Smooth muscle cell of the brain vasculature (primary cell): ENCODE measurements at places on chromosomes 5 and 9.

GRCh38 chr5:142109331-142110045 is 909 bp downstream of the NDFIP1 start:
- DNase-seq: no peak

DNA sequence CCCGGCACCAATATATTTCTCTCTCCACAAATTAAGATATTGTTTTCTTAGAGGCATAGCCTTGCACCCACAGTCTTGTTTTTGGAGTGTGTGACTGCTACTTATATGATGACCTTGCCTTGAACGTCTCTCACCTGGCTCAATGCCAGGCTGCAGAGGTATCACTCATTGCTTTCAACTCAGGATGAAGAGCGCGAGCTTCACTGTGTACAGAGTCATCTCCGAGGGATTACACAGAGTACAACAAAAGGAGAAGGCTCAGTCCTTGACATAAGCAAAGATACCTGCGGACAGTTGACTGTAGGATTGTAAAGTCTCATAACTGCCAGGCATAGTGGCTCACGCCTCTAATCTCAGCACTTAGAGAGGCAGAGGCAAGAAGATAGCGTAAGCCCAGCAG is 53.8 kb downstream of the CD180 start:
- no peak for DNase-seq

DNA sequence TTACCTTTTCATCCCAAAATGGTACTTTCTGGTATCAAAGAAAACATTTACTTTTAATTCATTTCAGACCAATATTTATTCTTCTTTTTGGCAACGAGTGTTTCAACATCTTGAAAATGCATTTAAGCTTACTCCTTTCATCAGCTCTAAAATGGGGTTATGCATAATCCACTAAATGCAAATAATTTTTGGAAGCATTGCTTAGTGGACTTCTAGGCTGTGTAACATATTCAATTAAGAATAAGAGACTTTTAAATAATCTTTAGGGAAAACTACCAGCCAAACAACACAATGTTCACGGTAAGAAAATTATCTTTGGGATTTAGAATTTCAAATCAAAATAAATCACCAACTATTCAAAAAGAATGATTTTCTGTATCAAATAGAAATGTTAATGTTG is 118.2 kb downstream of the ADAMTS6 start:
- no peak for DNase-seq

DNA sequence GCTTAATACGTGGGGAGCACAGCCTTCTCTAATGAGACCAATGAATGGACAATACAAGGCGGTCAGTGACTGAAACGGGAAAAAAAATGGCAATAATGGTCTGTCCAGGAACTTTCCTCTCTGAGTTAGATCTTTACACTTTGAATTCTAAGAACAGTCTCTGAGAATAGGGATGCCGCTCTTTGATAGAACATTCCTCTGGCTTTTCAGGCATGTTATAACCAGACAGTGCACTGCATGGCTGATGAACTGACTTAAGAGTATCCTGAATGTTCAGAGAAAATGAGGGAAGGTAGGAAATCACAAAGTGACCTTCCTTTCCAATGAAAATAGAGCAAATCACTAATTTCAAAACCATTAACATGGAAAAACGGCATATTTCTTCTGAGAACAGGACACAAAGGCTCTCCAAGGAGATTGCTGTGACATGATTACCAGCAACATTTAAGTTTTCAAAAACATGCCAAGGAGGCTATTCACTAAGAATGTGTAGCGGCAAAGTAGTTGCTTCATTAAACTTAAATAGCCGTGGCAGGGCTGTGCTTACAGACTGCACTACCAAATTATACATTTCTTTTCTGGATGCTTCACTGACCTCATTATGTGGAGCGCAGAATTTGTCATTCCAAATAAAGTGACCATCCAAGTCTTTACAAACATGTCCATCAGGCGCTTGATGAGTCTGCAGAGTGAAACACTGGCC is 105.9 kb downstream of the MARCHF3 start:
- no peak for DNase-seq

DNA sequence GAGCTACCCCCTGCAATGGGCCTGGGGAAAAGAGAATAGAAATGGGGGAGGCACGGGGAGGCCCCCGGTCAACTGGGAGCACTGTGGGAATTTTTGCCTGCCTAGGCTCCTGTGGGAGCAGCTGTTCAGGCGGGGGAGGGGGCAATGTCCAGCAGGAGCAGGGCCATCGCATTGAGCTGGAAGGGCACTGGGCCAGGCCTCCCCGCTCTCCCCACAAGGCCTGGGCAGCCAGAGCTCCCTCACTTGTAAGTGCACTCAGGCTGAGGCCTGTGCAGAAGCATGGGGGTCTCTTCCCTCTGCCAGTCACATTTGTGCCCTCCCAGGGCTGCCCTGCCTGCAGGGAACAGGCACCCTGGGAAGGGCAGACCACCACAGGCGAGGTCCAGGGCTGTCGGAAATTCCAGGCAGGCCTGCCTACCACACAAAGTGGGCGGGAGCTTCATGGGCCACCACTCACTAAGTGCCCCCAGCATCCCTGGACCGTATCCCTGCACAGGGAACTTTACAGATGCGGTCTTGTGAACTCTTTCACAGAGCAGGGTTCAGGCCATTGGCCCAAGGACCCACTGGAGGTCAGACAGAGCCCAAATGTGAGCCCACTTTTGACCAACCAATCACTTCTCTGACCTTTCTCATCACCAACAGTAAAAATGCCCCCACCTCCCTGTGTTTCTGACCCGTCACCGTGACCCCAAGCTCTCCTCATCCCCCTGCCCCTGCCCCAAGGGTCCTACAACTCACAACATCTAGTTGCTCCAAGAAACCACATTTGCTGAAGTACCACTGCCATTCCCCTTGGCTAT is 1.0 kb upstream of the CFAP157 start:
- DNase-seq: no peak

- no peak for DNase-seq
Measured at GRCh38 chr5:6541256-6542013, 91.4 kb downstream of the NSUN2 start.

DNA sequence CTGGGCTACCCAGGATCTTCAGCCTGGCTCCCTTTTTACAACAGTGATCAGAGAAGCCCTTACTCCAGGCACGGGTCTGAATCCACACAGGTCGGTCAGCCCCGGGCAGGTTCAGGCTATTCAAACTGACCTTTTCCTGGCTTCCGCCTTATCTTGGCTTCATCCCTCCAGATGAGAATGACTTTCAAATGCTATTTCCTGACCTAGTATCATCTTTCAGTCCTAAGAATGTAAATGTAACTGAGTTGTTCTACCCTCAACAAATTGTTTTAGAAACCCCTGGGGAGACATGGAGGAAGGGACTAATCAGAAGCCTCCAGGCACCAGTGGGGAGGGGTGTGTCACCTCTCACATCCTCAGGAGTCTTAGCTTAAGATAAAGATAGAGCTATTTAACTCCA is 213.2 kb downstream of the EPB41L4A start:
- DNase-seq: no peak

GRCh38 chr5:18483451-18483850 is 849.2 kb downstream of the TAF11L14 start:
- DNase-seq: no peak

DNA sequence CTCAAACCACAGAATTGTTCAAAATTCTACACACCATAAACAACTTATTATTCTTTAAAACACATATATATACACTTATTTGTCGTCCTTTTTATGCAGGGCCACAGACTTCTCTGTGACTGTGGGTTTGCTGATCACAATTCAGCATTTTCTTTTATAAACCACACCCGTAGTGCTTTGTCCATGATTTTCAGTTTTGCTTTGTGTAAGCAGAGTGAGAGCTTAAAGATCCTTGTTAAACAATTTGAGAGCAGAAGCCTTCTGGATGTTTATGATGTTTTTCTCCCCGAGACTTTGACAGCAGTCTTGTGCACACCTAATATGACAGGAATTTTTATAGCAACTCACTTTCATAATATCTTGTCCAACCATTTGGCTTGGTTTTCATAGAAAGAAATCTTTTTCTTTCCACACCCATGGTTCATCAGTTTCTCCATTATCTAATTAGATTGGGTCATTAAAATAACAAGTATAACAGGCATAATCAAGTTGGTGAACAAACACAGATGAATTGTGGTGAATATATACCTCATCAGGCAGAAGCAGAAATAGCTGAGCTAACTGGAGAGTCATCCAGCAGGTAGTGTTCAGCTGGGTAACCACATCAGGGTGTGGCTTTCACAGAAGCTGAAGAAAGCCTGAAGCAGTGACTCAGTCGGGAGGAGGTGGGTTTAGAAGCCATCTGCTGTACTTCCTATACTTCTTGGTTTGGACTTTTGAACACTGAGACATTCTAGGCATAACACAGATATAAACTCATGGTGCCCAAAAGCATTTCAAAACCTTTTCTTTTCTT is 232.8 kb downstream of the DOCK8 start:
- no peak for DNase-seq

DNA sequence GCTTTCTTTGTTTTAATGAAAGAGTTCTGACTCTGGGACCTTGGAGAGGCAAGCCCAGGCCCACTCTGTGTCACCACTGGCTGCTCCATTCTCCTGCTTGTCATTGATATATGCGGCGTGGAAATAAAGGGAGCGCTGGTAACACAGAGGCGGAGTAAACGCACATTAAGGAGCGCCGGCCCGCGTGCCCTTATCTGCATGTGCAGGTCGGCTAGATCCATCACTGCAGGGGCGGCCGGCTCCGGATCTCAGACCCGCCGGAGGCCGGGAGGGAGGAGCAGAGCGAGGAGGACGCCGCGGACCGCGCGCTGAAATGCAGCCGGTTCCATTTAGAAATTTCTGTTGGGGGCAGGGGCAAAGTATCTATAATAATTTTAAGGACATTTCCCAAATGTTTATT is 70.8 kb downstream of the MRPL36 start:
- no peak for DNase-seq

DNA sequence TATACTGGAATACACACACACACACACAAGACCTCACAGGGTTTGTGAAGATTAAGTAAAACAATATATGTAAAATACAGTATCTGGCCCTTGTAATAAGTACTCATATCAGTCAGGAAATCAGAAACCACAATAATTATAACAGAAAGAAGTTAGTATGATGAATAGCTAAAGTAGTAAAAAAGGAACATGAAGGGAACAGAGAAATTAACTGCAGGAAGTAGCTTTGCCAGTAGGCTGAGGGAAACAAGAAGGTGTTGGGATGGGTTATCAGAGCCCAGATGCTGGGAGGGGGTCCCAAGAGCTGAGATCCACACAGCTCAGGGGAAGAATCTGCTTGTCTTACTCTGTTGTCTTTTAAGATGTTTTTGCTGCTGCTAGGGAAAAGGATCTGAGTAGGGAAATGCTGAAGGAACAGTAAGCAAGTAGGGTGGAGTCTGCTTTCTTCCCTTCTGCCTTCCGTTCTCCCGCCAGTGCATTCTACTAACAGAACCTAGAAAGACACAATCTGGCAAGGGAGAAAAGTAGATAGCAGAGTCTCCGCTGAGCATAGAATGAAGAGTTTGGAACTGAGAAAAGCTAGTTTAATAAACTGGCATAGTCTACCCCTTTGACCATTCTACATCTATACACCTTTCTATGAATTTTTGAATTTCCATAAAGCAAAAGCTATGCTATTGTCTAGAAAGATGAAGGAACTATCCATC is 55.3 kb upstream of the ALDH1A1 start:
- no peak for DNase-seq

GRCh38 chr9:81632599-81632998 is 56.7 kb downstream of the TLE1 start:
- DNase-seq: no peak

DNA sequence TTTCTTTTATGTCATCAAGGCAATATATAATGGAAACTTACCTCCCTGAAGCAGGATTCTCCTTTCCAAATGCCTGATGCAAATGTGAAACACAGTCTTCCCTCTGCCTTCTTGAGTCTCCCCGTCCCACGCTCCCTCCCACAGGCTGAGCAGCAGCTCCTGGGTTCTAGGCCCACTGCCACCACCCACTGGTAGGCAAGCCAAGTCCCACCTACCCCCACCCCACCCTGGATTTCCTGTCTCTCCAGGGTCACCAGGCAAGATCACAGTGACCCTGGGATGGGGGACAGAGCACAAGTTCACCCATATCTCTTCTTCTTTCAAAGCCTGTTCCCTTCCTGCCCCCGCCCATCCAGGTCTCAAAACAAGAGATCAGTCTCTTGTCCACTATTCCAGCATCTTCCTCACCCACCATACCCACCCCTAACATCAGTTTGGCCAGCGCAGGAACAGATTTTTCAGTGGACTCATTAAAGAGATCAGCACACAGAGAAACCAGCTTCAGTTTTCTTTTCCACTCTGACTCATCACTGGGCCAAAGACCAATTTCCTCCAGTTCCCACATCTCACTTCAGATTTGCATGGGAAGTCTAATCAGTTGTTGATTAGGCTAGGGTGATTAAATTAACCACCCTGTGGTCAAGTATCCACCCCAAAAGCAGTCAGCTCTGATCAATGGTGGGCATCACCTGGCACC is 151.5 kb downstream of the ACTL7B start:
- no peak for DNase-seq

- DNase-seq: no peak
Measured at GRCh38 chr9:5518937-5519319, 8.6 kb downstream of the PDCD1LG2 start.

DNA sequence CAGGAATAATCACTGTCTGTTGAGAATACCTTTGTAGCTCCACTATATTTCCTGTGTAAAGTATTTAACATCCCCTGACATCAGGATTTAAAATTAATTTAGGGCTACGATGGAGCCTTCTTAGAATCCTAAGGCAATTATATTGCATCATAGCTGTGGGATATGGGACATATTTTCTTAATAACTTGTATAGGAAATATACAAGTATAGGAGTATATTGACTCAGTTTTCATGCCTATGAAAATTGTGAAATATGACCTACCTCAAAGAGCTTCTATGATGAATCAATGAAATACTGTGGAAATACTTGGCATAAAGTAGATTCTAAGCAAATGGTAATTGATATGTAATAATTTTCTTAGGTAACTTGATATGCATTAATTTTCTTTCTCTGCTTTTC is 221.0 kb upstream of the KLF4 start:
- DNase-seq: no peak

- DNase-seq: no peak
Measured at GRCh38 chr5:5183189-5183699, 43.1 kb downstream of the ADAMTS16 start.

DNA sequence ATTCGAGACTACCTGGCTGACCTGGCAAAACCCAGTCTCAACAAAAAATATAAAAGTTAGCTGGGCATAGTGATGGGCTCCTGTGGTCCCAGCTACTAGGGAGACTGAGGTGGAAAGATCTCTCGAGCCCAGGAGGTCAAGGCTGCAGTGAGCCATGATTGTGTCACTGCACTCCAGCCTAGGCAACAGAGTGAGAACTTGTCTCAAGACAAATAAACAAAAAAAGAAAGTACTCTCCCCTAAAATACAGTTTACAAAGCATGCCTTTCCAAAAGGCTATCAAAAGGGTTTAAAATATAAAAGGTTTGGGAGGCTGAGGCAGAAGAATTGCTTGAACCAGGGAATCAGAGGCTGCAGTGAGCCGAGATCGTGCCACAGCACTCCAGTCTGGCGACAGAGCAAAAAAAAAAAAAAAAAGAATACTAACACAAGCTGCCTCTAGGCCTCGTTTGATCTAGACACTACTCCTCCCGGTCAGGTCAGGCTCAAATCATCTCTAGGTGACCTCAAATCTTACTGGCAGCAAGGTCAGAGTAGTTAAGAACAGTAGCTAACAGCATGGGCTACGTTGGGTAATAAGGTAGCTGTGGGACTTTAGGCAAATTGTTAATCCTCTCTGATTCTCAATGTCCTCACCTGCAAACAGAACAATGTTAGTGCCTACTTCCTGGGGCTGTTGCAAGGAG is 9.3 kb downstream of the NAIF1 start:
- DNase-seq: no peak

- no peak for DNase-seq
Measured at GRCh38 chr9:97983589-97984187, 547 bp downstream of the ANP32B start.
